CD4-positive, alpha-beta T cell (primary cell): ENCODE measurements at places on chromosomes 13 and 19. TPM values are rescaled to one million over a fixed set of nuclear protein-coding genes. Genes with fewer than 3 reads are reported as not detected.

GRCh38 chr19:48668332-48668731, 4.5 kb downstream of the NTN5 start:
- peak overlapping the region; percentile 29 for H3K27ac ChIP-seq
- no peak overlapping the region for H3K4me3 ChIP-seq
- no peaks in the 10 kb centered on the region for H3K27me3 ChIP-seq
- no peaks in the 10 kb centered on the region for H3K36me3 ChIP-seq
- no peak for DNase-seq

GRCh38 chr19:49217382-49217781, 59.8 kb downstream of the TRPM4 start:
- peaks cover 1% of the 10 kb centered on the region for H3K4me1 ChIP-seq
- H3K27me3 ChIP-seq, result no peaks in the 10 kb centered on the region
- no peak for DNase-seq
- H3K36me3 ChIP-seq, result no peaks in the 10 kb centered on the region
- H3K4me3 ChIP-seq, result no peak overlapping the region
- no peak overlapping the region for H3K27ac ChIP-seq

DNA sequence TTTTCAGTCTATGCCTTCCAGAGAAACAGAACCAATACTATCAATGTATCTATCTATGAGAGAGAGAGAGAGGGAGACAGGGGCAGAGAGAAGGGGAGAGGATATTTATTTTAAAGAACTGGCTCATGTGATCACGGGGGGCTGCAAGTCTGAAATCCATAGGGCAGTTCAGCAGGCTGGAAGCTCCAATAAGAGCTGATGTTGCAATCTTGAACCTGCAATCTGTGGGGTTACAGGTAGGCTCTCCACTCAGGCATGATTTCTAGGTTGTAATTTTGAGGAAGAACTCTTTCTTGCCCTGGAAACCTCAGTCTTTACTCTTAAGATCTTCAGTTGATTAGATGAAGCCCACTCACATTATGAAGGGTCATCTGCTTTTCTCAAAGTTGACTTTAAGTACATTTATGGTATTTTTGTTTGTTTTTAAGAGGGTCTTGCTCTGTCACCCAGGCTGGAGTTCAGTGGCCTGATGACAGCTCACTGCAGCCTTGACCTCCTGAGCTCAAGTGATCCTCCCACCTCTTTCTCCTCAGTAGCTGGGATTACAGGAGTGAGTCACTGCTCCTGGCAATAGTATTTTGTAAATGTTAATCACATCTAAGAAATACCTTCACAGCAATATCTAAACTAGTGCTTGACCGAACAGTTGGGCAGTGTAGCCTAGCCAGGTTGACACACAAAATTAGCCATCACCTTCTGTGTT, 376.4 kb downstream of the FGF9 start:
- H3K27me3 ChIP-seq, result no peaks in the 10 kb centered on the region
- peaks cover 16% of the 10 kb centered on the region for H3K4me1 ChIP-seq
- DNase-seq, result no peak
- H3K27ac ChIP-seq, result no peak overlapping the region
- H3K4me3 ChIP-seq, result no peak overlapping the region

DNA sequence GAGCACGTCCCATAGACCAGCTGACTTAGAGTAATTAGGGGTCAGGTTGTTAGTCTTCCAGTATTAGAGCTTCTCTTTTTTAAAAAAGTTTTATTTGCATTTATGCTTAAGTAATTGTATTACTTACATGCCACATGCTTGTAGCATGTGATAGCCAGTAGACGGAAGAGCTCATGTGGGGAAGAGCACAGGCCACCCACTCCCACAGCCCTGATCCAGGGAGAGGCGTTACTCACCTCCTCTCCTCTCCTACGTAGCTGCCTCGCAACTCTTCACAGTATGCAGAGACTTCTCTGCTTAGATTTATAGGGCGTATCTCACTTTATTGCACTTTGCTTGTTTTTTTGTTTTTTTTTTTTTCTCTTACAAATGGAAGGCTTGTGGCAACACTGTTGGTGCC, 95.3 kb upstream of the TEX29 start:
- H3K36me3 ChIP-seq, result peaks cover 17% of the 10 kb centered on the region
- no peak overlapping the region for H3K4me3 ChIP-seq
- H3K27ac ChIP-seq, result no peak overlapping the region
- no peaks in the 10 kb centered on the region for H3K4me1 ChIP-seq
- DNase-seq, result no peak
- H3K27me3 ChIP-seq, result no peaks in the 10 kb centered on the region

DNA sequence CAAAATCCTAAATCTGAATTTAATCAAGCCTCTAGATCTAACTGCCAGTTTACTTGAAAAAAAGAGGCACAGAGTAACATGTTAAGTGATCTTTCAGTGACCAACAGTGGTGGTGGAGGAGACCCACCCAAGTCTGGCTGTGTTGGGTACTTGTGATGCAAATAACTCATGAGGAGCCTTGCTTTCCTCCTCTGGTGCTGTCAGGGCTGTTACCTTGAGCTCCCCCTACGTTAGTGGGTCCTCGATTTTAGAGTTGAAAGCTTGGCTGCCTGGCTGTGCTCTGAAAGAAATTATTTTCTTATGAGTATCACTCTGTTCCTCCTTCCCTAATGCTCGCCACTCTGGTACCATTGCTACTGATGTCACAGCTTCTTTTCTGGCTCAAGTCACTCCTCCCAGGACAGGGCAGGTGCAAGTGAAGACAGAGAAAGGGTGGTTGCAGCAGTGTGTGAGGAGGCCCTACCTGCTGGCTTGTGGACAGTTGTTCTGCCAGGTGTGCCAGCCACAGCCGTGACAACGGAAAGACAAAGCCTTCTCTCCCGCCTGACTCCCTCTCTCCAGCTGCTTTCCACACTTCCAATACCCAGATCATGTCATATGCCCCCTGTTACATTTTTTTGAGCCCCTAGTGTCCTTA, 6.5 kb upstream of the SUPT20H start:
- H3K36me3 ChIP-seq, result no peaks in the 10 kb centered on the region
- DNase-seq, result no peak
- H3K4me3 ChIP-seq, result no peak overlapping the region
- H3K27ac ChIP-seq, result no peak overlapping the region
- no peaks in the 10 kb centered on the region for H3K27me3 ChIP-seq

DNA sequence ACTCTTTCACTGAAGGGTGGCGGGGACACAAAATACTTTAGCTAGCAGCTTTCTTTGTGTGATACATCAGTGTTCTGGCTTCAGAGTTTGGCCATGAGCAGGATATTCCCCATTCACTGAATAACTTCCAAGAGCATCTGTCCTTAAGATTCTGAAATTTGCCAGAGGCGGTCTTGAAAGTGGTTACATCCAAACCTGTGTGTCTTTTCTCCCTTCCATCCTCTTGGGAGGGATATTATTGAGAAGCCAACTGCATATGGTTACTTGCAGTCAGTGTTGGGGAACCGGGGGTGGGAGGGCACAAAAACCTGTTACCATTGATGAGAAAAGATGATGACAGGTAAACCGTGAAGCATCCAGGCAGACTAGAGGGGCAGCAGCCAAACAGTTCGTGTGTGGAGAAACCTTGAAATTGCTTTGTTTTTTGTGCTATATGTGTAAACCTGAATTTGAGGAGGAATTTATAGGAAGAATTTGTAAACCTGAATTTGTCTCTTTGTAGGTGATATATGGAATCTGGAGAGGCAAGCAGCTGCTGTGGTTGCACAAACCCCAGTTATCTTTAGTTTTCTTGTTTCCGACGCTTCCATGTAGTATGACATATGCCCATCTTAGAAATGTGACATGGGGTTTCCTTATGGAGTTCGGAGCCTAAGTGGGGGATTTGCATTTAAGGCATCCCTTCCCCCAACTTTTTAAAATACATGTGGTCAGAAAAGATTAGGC, 104.8 kb downstream of the WDFY2 start:
- no peak for DNase-seq
- H3K27me3 ChIP-seq, result no peaks in the 10 kb centered on the region
- H3K36me3 ChIP-seq, result no peaks in the 10 kb centered on the region

GRCh38 chr13:97307882-97308624, 85.9 kb downstream of the MBNL2 start:
- no peak for DNase-seq
- H3K27me3 ChIP-seq, result no peaks in the 10 kb centered on the region
- H3K36me3 ChIP-seq, result no peaks in the 10 kb centered on the region
- no peak overlapping the region for H3K27ac ChIP-seq
- no peaks in the 10 kb centered on the region for H3K4me1 ChIP-seq

- H3K36me3 ChIP-seq, result no peaks in the 10 kb centered on the region
- peaks cover 29% of the 10 kb centered on the region for H3K27me3 ChIP-seq
- H3K27ac ChIP-seq, result no peak overlapping the region
- H3K4me1 ChIP-seq, result peaks cover 33% of the 10 kb centered on the region
- no peak for DNase-seq
These were observed 567 bp downstream of the EFNB2 start for GRCh38 chr13:106534639-106535551.

- DNase-seq, result no peak
- no peak overlapping the region for H3K4me3 ChIP-seq
- H3K27ac ChIP-seq, result no peak overlapping the region
- peaks cover 23% of the 10 kb centered on the region for H3K4me1 ChIP-seq
These were observed 2.1 kb downstream of the MPND start for GRCh38 chr19:4345342-4346019.

DNA sequence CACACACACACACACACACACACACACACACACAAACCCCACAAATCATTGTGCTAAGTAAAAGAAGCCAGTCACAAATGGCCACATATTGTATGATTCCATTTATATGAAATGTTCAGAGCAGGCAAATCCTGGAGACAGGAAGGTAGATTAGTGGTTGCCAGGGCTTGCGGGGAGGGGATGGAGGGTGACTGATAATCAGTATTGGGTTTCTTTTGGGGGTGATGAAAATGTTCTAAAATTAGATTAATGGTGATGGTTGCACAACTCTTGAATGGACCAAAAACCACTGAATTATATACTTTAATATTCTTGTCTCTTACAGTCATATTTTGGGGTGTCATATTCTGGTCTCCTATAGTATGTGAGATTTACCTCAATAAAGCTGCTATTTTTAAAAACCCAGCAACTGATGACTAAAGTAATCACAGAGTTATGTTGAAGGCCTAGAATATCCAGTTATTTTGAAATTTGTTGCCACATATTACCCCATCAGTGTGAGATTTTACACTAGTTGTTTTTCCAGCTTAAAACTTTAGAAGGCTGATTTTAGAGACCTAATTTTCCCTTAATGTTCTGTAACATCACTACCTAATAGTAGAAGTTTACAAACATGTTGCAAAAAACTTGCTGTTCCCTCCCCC, 20.3 kb downstream of the FLT1 start:
- H3K27me3 ChIP-seq, result no peaks in the 10 kb centered on the region
- no peak overlapping the region for H3K4me3 ChIP-seq
- H3K4me1 ChIP-seq, result no peaks in the 10 kb centered on the region
- no peak for DNase-seq
- no peak overlapping the region for H3K27ac ChIP-seq

DNA sequence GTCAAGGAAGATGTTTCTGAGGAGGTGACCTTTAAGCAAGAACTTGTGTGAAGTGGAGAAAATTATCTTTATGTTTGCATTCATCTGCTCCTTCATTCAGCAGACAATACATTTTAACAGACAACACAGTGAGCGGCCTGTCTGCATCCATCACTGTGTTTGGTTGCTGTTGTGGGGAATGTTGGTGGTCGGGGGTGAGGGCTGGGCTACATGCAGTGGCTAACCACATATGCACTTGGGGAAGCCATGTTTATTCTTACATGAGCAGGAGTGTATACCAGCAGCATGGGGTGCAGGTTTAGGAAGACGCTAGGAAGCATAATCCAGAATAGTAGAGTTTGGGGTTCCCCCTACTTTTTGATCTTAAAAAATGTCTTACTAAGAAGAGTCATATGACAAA, 66.4 kb downstream of the DHRS12 start:
- H3K4me3 ChIP-seq, result no peak overlapping the region
- peaks cover 24% of the 10 kb centered on the region for H3K36me3 ChIP-seq
- no peak for DNase-seq
- no peak overlapping the region for H3K27ac ChIP-seq
- peaks cover 2% of the 10 kb centered on the region for H3K4me1 ChIP-seq

- peak overlapping the region; percentile 55 for H3K4me3 ChIP-seq
- H3K4me1 ChIP-seq, result peaks cover 29% of the 10 kb centered on the region
- H3K27ac ChIP-seq, result peak overlapping the region; percentile 29
- DNase-seq, result no peak
- no peaks in the 10 kb centered on the region for H3K36me3 ChIP-seq
These were observed 15.4 kb upstream of the IRGC start for GRCh38 chr19:43700395-43701000.

GRCh38 chr13:19185865-19186645, 4.4 kb upstream of the TUBA3C start:
- H3K27ac ChIP-seq, result no peak overlapping the region
- no peaks in the 10 kb centered on the region for H3K4me1 ChIP-seq
- no peak for DNase-seq

- no peak for DNase-seq
- H3K36me3 ChIP-seq, result no peaks in the 10 kb centered on the region
- no peaks in the 10 kb centered on the region for H3K4me1 ChIP-seq
- no peaks in the 10 kb centered on the region for H3K27me3 ChIP-seq
These were observed 185.7 kb downstream of the TM9SF2 start for GRCh38 chr13:99686944-99687411.

DNA sequence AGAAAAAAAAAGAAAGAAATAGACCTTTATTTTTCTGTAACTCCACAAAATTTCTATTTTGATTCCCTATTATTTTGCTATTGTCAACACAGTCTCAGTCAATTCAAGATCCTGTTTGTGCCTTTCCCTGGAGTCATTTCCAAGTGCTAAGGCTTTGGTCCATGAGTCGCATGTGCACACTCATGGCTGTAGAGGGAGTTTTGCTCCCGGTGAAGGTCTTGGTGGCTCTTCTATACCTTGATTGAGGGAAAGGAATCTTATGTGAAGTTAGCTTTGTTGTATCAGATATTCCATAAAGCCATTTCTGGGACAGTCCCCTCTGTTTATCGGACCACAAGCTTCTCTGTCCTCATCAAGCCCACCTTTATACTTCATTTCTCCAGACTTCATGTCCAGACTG, 58.7 kb upstream of the ALOX5AP start:
- peaks cover 16% of the 10 kb centered on the region for H3K4me1 ChIP-seq
- H3K36me3 ChIP-seq, result no peaks in the 10 kb centered on the region
- DNase-seq, result no peak
- H3K27ac ChIP-seq, result no peak overlapping the region
- H3K27me3 ChIP-seq, result no peaks in the 10 kb centered on the region
- H3K4me3 ChIP-seq, result no peak overlapping the region

The NBEA gene
- total RNA-seq, result 3.8 TPM

The PTH2 gene
- not detected for total RNA-seq

The PRR19 gene
- total RNA-seq, result 0.16 TPM

The SULT2A1 gene
- total RNA-seq, result not detected

The VSTM2B gene
- total RNA-seq, result not detected

The PTGER1 gene
- not detected for total RNA-seq

The ANGPTL4 gene
- total RNA-seq, result not detected

The TEX29 gene
- total RNA-seq, result 1.0 TPM

The GALP gene
- not detected for total RNA-seq

The BEST2 gene
- total RNA-seq, result not detected

The IGFL1 gene
- total RNA-seq, result not detected
